ENCODE measurements at places on chromosomes 13 and 19.

DNA sequence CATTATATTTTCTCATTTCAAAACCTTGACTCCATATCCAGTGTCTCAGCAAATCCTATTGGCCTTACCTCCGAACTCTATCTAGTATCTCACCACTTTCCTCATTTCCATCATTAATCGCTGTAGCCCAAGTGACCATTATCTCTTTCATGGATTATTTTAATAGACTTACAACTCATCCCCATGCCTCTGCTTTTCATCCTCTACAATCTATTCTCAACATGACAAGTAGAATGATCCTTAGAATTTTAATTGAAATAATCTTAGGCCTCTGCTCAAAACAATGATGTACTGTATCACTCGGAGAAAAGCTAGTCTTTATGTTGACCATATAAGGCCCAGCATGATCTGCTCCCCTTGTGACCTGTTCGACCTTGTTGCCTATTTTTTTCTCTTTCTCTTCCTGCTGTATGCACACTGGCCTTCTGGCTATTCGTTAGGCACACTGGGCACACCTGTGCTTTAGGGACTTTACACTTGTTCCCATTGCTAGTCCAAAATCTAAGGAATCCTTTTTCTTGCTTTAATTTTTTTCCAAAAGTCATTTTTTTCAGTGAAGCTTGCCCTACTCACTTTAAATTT is 21.4 kb downstream of the DNAJC15 start:
- DNase-seq = no peak

DNA sequence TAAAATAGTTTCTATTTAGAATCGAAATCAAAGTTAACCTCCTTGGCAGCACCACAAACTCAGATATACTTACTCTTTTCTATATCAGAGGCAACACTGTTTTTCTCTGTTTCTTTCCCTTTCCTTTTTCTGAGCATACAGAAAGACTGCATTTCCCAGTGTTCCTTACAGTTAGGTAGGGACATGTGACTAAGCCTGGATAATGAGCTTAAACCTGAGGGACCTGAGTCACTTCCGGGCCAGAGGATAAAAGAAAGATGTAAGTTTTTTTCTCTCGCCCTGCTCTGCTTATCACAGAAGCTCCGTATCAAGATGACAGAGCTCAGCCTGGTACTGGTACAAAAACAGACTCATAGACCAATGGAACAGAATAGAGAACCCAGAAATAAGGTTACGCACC is 531.9 kb downstream of the KLF12 start:
- no peak for DNase-seq

DNA sequence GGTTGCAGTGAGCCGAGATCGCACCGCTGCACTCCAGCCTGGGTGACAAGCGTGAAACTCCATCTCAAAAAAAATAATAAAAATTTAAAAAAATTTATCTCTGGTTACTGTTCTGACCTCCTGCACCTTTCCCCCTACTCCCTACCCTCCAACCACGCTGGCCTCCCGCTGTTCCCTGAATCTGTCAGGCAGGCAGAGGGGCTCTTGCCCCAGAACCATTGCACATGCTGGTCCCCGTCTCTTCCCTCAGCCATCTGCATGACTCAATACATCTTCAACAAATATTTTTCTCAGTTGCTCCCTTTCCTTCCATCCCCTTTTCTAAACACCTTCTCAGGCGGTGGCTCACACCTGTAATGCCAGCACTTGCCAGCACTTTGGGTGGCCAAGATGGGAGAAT is 1.1 kb upstream of the FAM187B start:
- no peak for DNase-seq

DNA sequence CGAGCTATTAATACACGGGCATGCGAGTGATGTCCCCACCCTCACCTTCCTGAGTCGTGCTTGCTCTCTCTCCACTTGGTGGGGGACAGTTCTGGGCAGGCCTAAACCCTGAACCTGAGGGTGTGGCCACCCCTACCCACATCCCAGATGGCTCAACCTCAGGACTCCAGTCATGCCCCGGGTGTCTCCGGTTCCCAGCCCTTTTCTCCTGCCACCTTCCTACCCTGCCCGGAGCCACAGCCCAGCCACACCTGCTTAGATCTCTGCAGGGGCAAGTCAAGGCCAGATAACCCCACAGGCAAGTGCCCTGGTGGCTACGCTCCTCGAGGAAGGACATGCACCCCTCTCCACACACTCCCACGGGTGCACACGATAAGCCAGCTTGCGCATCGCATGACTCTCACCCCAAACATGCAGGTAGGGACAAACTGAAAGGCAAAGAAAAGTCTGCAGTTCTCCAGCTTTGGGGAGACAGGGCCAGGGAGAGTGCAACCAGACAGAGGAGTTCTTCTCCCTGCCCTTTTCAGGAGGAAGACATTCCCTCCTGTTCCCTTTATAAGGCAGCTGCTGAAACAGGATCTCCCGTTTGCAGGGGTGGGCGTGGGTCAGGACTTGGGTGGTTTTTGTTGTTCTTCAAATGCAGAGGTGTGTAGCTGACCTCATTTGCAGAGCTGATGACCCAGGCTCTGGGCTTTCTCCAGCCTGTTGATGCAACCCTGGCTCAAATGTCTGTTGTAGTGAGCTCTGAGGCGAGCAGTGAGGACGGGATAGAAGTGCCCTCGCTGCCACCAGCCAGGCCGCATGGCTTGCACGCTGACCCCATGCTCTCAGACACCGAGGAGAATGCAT is 88.6 kb downstream of the DPF1 start:
- DNase-seq = no peak

GRCh38 chr13:37364007-37364406 is 234.6 kb downstream of the POSTN start:
- no peak for DNase-seq

GRCh38 chr13:59621773-59622172 is 542.0 kb downstream of the DIAPH3 start:
- DNase-seq = no peak

DNA sequence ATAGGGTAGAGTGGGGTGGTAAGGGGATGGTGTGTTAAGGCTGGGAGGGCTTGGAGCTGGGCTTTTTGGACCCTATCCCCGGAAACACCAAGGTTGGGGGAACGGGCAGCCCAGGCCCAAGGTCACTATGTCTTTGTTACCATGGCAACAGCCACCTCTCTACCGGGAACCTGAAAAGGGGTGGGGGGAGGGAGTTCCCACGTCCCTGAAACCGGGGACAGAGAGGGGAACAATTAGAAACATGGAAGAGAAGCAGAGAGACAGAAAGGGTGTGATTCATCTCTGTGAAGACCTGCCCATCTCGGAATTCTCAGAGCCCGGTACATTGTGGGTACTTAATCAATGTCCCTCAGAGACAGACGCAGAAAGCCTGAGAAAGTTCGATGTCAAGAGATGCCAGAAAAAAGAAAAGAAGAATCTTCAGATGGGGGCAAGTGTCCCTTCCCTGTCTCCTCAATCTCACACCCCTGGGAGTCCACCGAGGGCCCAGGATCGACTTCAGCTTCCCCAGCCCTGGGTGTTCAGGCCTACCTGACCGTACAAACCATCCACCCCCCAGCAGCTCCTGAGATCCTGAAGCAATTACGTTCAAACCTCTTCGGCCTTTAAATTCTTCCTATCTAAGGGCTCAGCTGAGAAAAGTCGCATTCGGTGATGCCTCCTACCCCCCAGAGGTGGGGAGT is 6.8 kb upstream of the LRFN1 start:
- no peak for DNase-seq

- DNase-seq = no peak
These were observed 2.0 kb downstream of the STXBP2 start for GRCh38 chr19:7638802-7639465.

DNA sequence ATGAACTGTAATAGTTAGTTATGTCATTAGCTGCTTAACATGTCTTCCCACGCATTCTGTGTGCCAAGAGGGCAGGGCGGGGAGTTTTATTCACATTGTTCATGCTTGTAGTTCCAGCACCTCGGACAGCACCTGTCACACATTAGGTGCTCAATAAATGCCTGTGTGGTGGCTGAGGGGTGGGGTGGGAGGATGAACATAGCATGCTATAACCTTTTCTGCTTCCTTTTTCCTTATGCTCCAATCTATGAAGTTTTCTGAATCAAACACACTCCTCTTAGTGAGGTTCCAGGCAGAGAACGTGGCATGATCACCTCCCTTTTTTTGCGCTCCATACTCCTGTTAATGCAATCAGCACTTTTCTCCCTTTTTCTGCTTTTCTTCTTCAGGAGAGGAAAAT is 15.8 kb upstream of the PTPRS start:
- DNase-seq = no peak

GRCh38 chr13:28849441-28849840 is 29.3 kb downstream of the MTUS2 start:
- no peak for DNase-seq

- no peak for DNase-seq
These were observed 14.9 kb upstream of the ZBTB7A start for GRCh38 chr19:4081441-4082129.

DNA sequence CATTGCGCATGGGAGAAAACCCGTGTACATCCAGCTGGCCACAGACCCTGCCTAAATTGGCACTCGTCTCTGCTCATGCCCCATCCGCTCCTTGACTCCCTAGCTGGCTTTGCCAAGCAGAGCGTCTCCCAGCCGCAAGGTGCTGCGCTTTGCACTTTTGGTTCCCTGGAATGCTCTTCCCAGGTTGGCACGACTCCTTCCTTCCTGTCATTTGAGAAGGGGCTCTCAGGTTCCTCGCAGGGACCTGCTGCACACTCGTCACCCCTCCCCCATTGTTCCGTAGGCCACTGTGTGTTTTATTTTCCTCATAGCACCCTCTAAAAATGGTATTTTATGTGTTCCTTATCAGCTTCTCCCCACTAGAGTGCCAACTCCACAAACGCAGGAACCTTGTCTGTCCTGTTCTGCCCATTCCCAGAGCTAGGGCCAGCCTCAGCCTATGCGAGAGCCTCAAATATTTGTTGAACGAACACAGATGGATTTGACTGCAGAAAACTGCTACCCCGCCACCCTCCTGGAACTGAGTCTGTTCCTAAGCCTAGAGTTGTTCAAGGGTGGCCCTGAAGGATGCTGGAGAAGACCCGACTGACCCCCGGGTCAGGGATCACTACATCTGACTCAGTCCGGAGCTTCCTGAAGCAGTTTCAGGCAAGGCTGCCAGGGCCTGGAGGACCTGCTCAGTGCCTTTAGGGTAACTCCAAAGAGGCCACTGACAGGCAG is 8.4 kb upstream of the CEBPA start:
- DNase-seq = no peak

DNA sequence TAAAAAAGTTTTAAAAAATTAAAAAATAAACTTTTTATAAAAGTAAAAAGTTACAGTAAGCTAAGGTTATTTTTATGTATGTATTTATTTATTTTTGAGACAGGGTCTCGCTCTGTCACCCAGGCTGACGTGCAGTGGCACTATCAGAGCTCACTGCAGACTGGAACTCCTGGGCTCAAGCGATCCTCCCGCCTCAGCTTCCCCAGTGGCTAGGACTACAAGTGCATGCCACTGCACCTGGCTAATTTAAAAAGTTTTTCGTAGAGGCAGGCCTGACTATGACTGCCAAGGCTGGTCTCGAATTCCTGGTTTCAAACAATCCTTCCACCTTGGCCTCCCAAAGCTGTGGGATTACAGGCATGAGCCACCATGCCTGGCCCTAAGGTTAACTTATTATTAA is 64.1 kb downstream of the CDADC1 start:
- DNase-seq = no peak

DNA sequence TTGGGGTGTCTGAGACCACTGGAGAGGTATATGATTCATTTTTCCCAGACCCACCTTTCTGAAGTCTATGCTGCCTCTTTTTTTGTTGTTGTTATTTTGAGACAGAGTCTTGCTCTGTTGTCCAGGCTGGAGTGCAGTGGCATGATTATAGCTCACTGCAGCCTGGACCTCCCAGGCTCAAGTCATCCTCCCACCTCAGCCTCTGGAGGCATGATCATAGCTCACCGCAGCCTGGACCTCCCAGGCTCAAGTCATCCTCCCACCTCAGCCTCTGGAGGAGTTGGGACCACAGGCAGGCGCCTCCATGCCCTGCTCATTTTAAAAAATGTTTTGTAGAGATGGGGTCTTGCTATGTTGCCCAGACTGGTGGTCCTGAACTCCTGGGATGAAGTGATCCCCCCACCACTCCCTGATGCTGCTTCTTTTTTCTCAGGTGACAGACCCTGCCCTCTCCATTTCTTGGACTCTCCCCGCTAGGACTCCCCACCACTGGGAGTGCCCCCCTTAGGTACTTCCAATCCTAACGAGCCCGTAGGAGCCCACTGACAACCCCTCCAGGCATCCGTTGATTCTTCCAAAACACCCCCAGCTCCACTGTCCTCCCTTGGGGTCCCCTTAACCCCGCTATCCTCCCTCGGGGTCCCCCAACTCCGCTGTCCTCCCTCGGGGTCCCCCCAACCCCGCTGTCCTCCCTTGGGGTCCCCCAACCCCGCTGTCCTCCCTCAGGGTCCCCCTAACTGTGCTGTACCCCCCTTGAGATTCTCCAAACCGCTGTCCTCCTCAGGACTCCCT is 45.4 kb downstream of the ARHGEF18 start:
- no peak for DNase-seq

DNA sequence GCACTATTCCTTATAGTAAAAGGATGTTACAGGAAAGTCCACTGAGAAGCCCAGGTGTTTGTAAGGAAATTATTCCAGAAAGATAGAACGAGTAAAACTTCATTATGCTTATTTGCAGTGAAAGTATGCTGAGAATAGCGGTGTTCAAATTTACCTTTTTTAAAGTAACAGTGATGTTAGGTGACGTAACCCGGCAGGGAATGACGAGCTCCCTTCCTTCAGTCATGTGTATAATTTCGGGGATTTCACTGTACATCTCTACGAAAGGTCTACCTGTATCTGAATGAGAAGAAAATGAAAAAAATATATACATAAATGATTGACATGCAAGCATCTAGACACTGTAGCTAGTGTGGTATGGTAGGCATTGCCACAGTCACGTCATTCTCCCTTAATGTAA is 56.9 kb downstream of the FLT1 start:
- DNase-seq = no peak

Data from thoracic aorta (tissue), 2 donors.